ENCODE measurements at places on chromosomes 7 and 10.

DNA sequence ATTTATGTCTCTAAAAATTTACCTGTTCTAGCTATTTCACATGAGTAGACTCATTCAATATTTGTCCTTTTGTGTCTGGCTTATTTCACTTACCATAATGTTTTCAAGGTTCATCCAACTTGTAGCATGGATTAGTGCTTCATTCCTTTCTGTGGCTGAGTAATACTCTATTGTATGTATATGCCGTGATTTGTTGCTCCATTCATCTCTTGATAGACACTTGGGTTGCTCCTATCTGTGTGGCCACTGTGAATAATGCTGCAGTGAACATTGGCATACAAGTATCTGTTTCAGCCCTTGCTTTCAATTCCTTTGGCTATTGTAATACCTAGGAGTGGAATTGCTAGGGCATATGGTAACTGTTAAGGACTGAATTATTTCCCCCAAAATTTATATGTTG lies 86.9 kb downstream of the VWC2 start:
- no peak for DNase-seq

DNA sequence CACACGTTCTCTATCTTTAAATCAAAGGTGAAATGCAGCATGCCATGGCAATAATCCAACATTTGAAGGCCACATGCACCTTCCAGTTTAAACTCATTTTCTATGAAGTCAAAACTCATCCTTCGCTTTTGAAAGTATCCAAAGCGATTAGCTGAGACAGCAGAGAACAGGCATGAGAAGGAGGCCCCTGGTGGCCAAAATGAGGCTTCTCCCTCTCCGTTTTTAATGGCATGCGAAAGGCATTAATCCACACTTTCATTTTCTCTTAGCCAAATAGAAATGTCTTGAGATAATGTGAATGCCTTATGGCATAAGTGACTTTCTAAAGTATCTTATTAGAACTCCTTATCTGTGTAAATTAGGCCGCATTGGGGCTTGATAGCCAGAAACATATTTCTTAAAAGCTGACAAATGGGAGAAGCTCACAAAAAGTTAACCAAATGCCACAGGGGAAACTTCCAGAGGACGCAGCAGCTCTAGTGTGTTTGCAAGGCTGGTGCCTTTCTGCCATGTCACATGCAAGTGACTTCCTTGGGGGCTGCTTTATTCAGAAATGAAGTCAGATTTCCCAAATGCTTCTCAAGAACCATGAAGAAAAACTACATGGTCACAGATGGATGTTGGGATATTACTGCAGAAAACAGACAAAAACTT lies 1189.6 kb downstream of the SORCS1 start:
- no peak for DNase-seq

- DNase-seq: no peak
These were observed 11.8 kb upstream of the CELF2 start for GRCh38 chr10:11005725-11006427.

GRCh38 chr10:29993319-29993915 lies 66.0 kb downstream of the JCAD start:
- DNase-seq: no peak

DNA sequence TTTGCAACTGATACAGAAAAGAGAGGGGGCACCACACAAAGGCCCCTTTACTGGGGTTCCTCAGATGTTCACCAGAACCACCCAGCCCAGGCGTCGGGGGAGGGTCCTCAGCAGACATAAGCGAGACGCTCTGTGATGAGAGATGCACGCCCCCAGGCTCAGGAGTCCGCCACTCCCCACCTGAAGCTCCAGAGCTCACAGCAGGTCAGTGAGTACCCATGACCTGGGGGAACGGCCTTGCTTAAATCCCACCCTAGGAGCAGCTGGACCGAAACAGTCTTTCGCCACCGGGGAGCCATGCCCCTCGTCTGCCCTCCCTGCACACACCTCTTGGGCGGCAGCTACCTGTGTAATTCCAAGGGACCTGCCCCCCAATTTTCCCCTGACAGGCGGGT lies 2.8 kb downstream of the CRYGN start:
- no peak for DNase-seq

GRCh38 chr7:32952876-32953275 lies 4.4 kb upstream of the FKBP9 start:
- no peak for DNase-seq

- DNase-seq: no peak
These were observed 14.3 kb upstream of the RPA3 start for GRCh38 chr7:7732621-7733281.

All from stimulated activated CD4-positive, alpha-beta T cell treated with anti-CD3 and anti-CD28 coated beads, Interleukin-4, amount 100 ng/mL, for 24 hours (primary cell).